ENCODE measurements at places on chromosomes 2 and 18.
A peak's percentile ranks its signal among the peaks of the same experiment; 100 is the strongest.

DNA sequence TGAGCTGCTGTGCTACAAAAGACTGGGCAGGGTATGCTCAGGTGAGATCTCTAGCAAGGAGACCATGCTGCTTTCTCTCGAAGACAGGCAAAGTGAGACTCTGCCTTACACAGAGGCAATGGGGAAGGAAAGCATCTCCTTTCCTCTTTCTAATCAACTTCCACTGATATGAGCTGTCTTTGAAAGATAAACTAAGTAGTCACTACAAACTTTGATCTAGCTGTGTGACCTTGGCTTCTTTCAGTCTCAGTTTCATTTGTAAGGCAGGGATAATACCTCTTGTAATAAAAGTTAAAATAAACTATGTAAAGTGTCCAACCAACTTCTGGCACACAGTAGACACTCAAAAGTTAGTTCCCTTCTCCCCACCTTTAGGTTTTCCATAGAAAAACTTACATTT lies 7.5 kb downstream of the CCDC93 start:
- DNase-seq = no peak

- DNase-seq = no peak
Observed at GRCh38 chr2:235458839-235459273, 35.0 kb upstream of the AGAP1 start.

GRCh38 chr2:180359522-180360282 lies 352.6 kb upstream of the CWC22 start:
- no peak for DNase-seq

GRCh38 chr2:45191146-45191863 lies 182.1 kb upstream of the SIX2 start:
- no peak for DNase-seq

DNA sequence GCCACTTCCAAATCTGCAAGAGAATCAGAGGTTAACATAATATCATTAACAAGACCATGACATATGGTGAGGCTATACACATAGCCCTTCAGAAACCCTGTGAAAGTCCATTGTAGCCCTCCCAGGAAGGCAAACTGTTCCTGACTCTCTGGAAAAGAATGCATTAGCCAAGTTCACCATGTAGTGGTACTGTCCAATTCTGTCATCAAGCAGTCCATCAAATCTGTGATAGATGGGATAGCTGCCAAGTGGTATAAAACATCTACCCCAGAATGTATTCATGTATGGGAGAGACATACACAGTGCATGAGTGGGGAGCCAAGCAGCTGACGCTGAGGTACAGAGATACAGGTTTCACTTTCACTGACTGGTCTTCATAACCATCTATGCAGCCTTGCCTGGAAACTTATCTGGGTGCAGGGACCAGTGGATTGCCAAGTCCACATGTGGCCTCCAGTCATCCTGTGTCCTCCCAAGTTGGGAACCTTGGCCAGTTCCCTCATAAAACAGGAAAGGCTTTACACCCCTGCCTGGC lies 281.1 kb downstream of the MBD2 start:
- DNase-seq = no peak

GRCh38 chr18:46718501-46719341 lies 38.1 kb downstream of the ST8SIA5 start:
- DNase-seq = no peak

- peak; percentile 40 for DNase-seq
Observed at GRCh38 chr2:73981081-73982001, 3.4 kb upstream of the TET3 start.

DNA sequence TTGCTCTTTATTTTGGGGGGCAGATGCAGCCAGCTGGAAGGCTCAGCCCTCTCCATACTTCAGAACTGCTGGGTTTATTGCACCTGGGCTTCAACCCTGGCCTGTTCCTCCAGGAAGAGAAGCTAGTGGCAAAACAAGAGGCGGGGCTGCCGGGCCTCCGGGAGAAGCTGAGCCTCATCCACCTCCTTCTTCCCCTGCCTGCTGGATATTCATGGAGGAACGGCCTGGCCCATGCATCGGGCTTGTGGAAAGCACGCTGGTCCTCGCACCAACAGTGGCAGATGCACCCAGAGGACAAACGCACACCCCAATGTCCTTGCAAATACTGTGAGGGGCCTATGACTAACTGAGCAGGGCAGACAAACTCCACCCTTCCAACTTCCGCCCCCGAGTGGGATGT lies 30.6 kb downstream of the FAM178B start:
- DNase-seq = no peak

- DNase-seq = no peak
Observed at GRCh38 chr2:45699032-45699658, 47.7 kb downstream of the PRKCE start.

GRCh38 chr2:237128026-237128703 lies 42.5 kb downstream of the COPS8 start:
- DNase-seq = no peak

DNA sequence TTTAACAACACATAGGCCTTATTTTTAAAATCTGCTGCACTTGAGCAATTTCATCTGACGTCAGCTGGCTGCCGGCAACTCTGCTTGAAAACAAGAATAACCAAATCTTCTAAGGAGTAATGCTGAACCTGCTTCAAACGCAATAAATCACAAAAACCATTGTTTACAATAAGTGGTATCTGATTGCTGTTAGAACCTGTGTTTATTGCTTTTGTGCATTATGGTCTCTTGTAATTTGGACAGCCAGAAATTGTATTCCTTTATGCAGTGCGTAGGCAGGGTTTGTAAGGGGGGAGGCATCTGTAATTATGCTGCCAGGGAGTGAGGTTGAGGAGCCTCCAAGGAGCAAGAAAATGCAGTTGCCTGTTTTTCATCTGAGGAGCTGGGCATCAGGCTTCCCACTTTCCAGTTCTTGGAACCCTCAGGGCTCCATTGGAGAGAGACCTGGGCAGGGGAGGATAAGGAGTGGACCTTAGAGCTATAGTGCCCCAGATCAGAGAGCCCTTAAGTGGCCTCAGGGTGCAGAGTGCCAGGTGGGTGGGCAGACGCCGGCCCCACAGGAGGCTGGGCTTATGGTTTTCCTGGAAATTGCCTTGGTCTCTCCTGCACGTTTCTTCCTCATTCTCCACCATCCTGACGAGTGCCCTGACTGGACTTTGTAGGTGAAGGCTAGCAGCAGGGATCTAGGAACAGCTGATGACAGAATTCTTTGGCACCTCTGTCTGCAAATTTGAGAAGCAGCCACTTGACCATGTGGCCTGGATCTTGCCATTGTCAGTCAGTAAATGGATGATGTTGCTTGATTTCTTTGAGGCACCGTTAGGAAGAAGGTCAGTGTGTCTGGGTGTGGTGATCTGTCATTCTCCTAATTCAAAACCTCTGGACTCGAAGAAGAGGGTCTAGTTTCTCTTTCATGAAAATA lies 129.2 kb downstream of the KLHL29 start:
- DNase-seq = no peak

DNA sequence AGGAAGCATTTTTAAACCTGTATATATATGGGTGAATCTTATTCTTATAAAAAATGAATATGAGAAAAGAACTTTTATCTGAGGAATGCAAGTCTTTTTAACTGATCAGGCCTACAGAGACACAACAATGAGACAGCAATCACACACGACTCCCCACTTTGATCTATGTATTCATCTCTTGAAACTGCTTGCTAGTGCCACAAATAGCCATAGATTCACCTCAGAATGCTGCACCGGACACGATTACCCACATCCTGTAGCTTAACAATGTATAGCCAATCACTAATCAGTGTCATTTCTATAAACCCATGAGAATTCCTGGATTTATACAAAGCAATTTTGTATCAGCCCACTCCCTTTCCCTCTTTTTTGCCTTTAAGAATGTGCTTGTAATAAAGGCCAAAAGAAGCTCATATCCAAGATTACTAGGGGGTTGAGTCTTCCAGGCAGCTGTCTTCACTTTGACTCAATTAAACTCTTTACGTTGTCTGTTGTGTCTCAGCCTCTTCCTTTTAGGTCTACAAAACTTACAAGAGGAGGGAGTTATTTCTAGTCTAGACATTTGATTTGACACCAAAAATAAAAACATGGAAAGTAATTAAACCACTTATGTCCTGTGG lies 94.9 kb downstream of the MBD2 start:
- no peak for DNase-seq

- no peak for DNase-seq
Observed at GRCh38 chr2:18514526-18515461, 45.7 kb downstream of the RDH14 start.

DNA sequence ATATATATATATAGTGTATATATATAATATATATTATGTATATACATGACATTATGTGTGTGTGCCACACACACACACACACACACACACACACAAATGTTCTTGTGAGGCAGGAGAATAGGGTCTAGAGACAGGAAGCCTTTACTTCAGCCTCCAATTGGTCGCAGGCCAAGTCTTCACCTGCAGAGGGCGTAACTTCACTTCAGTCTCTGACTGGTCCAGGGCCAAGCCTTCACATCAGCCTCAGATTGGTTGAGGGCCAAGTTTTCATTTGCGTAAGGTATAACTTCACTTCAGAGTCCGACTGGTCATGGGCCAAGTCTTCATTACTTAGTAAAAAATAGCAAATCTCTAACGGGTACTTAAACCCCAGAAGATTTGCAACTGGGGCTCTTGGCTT lies 13.2 kb upstream of the SS18 start:
- no peak for DNase-seq

DNA sequence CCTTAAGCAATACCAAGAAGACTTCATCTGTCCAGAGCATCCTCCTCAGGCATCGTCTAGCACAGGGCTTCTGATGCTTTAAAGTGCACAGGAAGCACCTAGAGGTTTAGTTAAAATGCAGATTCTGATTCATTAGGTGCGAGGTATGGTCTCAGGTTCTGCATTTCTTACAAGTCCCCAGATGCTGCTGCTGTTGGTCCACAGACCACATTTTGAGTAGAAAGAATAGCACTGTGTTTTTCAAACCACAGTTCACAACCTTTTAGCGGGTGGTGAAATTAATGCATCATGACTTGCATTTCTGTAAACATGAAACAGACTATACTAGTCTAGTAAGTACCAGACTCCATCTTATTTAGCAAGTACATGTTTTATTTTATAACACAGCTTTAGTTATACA lies 134.6 kb downstream of the TMEFF2 start:
- DNase-seq = no peak

GRCh38 chr2:235940330-235940729 lies 227.9 kb downstream of the GBX2 start:
- DNase-seq = no peak

DNA sequence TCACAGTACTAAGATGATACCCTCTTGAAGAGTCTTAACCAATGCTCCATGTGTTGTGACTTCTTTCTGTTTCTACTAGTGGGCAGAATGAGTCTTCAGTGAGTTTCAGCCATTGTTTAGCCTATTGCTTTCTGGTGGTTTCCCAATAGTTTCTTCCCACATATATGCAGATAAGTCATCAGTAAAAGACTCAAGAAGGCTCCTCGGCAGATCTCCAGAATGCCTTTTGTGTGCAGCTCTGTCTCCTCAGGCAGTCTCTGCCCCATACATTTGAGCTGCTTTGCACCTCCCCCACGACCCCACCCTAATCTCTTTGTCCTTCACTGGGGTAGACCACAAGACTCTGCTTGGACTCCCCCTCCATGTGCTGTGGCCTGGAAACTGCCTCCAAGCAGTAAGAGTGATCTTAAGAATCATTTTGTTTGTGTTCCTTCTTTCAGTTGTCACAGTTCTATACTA lies 71.6 kb upstream of the CHRNA1 start:
- no peak for DNase-seq

- no peak for DNase-seq
Observed at GRCh38 chr18:8657873-8658470, 47.4 kb upstream of the MTCL1 start.

GRCh38 chr18:58714821-58715220 lies 43.6 kb downstream of the MALT1 start:
- DNase-seq = no peak

GRCh38 chr18:45765796-45766195 lies 41.8 kb downstream of the SLC14A1 start:
- DNase-seq = no peak

- DNase-seq = no peak
Observed at GRCh38 chr2:47134386-47135090, 20.6 kb downstream of the STPG4 start.

GRCh38 chr2:117917223-117917917 lies 96.5 kb downstream of the CCDC93 start:
- DNase-seq = no peak

DNA sequence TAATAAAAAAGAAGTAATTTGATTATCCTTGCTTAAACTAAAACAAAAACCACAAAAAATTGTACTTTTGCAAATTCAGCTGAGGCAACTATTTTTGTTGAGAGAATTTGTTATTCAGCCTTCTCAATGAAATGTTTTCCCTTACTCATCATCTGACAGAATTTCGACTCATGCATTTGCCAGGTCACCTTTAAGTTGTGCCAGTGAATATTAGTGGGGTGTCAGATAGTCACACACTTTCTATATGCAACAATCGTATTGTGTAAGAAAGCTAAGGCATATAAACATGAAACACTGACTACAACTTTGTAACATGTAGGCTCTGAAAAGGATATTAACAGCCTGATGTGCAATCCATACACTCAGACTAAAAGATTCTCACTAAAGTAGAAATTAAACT lies 1653.1 kb upstream of the SLC39A10 start:
- no peak for DNase-seq

DNA sequence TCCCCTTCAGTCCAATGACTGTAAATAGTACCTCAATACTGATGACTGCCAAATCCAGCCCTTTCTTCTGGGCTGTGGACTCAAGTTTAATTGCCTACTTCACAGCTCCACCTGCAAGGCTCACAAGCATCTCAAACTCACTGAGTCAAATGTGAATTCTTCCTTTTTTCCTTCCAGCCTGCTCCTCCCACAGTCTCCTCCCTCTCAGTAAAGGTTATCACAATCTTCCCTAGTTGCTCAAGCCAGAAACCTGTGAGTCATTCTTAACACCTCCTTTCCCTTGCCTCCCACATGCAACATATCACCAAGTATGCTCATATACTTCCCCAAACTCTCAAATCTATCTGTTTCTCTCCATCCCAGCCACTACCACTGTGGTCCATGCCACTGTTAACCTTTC lies 3.7 kb upstream of the MFSD6 start:
- DNase-seq = peak; percentile 44

Measured in AML-193 (cell line).